Right lobe of liver (tissue), 6 donors: ENCODE measurements at places on chromosomes 16 and 17. TPM values are rescaled to one million over a fixed set of nuclear protein-coding genes. Genes with fewer than 3 reads are reported as not detected.

The KRT36 gene
- total RNA-seq = not detected

- DNase-seq = peak; percentile 66
Measured at GRCh38 chr17:76370261-76370993, 14.0 kb upstream of the SPHK1 start.

DNA sequence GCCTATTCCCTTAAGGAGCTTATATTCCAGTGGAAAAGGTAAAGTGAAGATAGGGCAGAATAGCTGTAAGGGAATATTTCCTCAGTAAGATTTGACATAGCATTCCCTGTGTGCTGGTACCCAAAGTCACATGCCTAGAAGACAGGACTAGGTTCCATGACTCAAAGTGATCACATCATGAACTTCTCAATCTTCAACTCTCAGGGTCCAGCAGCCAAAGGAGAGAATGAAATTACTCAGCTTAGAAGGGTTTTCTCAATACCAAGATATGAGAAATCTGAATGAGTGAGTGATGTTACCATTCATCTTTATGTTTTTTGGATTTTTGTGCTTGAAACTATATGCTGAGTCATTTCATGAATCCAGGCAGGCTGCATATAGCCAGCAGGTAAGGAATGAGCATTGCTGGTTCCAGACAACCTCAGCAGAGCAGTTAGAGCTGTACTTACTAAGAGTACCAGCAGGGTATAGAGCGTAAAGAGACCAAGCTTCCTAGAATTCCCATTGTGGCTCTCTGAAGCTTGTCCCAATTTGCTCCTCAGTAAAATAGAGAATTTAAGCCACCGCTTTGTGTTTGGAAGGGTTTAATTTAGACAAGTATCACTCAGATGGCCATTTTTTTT lies 91.1 kb downstream of the ANKFN1 start:
- no peak for DNase-seq

GRCh38 chr17:9192010-9192409 lies 170.7 kb downstream of the NTN1 start:
- no peak for DNase-seq

- DNase-seq = peak; percentile 90
Measured at GRCh38 chr17:39863918-39864746, at the start of gene IKZF3. Gene IKZF3, minus strand, starts transcription at chr17:39864312. Its CDS starts 186 bp downstream, at chr17:39864126.

GRCh38 chr16:13779676-13780075 lies 140.3 kb upstream of the ERCC4 start:
- DNase-seq = no peak

The DHRS11 gene
- 11.0 TPM for total RNA-seq

- no peak for DNase-seq
Measured at GRCh38 chr16:11151156-11151884, 104.7 kb downstream of the SOCS1 start.

The VTN gene
- total RNA-seq = 3,028 TPM

- DNase-seq = no peak
Measured at GRCh38 chr16:30914830-30915229, 8.5 kb upstream of the FBXL19 start.

- DNase-seq = no peak
Measured at GRCh38 chr16:89290887-89291286, 73.4 kb downstream of the ZNF778 start.

DNA sequence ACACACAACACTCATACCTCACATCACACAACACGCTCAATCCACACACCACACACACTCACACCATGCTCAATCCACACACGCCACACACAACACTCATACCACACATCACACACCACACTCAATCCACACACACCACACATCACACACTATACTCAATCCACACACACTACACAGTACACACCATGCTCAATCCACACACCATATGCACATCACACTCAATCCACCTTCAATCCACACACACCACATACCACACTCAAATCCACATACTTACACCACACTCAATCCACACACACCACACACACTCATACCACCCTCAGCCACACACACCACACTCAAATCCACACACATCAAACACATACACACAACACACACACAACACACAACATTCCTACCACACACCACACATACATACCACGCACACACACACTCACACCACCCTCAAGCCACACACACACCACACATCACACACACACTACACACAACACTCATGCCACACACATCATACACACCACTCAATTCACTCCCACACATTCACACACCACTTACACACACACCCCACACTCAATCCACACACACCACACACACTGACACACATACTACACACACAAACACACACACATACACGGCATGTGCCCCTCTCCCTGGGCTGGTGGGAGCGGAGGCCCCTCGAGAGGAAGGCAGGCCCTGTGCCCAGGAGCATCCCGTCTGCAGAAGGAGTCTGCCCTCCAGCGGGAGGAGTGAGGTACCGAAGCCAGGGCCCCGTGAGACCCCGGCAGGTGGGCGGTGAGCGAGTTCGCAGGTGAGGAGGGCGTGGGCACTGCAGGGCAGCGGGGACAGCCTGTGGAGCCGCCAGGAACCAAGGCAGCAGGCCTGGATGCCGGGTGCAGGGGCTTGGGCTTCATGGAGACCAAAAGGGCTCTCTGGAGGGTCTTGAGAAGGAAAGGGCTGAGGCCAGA lies 33.1 kb upstream of the RPTOR start:
- DNase-seq = no peak

DNA sequence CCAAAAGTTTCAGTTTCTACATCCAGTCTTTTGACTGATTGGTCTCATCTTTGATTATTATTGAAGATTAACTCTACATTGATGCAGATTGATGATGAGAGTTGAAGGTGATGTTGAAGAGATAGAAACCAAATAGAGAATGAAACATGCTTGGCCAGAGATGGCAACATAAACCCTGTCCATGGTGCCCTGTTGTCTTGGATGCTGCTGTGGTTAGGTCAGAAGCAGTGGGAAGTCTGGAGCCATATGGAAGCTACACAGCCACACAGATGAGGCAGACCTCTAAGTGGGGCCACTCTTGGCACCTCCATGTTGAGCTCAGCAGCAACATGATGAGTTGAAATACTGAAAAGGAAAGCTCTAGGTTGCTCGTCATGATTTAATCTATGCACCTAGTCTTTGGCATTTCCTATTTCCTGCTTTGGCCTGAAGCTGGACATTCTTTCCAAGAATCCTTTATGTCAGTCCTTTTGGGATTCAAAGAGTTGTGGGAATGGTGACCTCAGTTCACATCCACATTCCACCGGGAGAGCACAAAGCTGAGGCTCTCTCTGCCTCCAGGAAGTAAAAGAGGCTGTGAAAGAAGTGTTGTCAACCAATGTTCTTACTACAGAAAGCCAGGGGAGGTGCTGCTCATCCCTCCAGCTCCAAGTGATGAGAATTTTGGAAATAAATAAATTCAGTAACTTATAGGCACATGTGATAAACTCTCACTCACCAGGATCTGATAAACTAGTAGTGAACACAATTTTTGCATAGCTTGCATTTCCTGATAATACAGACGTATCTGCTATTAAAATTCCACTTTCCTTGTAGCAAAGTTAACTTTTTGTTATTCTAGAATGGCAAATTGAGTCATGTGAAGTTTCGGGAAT lies 127.7 kb upstream of the MAF start:
- DNase-seq = no peak

DNA sequence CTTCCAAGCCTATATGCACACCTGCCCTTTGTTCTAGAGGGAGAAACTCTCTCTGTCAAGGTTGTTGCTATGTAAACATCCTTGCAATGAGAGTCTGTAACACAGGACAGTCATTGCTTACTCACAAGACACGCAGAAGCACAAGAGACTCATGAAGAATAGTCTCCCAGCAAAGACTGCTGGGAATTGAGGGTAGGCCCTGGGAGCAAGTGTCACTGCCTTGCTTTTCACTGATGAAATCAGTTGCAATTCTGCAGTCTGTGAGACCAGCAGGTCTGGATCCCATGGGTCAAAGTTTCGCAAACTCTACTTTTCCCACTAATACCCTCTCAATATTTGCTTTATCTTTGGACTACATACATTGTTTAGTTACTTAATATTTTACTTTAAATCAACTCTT lies 177.4 kb downstream of the FTO start:
- DNase-seq = no peak
